Stimulated activated CD8-positive, alpha-beta memory T cell treated with anti-CD3 and anti-CD28 coated beads, Interleukin-7, amount 100 ng/mL, for 1 hour (primary cell): ENCODE measurements at places on chromosomes 1 and 21.

DNA sequence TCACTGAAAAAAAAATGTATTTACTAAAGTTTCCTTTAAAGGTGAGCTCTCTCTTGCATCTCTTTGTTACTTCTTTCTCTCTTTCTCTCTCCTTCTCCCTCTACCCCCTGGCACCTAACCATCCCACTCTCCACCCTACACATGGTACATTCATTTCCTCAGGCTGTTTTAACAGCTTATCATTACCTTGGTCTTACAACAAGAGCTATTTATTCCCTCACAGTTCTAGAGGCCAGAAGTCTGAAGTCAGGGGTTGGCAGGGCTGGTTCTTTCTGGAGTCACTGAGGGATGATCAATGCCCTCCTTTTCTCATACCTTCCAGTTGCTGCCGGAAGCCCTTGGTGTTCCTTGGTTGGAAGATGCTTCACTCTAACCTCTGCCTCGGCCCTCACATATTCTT, 91.1 kb upstream of the DSCAM start:
- DNase-seq: no peak

DNA sequence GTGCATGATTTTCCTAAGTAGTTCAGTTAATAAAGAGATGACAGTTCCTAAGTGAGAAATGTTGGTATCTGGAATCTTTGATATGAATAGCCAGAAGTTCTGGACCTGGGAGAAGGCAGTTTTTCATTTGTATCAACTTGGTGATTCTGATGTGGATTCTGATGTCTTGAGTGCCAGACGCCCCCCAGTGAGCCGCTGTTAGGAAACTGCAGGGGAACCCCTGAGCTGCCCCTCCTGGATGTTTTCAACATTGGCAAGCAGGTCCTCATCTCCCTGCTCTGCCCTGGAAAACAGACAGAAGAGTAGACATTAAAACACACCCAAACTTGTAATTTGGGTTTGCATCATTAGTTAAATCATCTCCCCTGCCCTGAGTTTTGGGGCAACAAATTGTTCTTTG, 7.4 kb downstream of the ETS2 start:
- DNase-seq: no peak

GRCh38 chr1:204296431-204296988, 63.2 kb downstream of the PLEKHA6 start:
- no peak for DNase-seq

DNA sequence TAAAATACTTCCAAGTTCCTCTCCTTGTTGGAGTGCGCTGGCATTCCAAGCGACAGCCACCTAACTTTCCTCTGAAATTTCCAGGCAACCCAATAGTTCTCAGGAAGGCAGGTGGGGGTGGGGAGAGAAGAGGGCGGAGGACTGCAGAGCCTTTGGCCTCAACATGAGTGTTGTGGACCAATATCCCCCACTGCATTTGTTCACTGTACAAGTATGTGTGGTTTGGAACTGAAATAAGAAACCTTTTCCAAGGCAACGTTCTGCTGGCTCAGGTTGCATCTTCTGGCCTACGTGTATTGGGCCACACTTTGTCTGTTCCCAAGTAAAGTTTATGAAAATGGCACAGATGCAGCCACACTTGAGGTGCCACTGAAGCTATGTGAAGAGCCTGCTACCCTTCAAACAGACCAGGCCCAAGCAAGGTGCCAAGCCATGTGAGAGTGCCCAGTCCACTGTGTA, 153.4 kb downstream of the DHRS3 start:
- DNase-seq: no peak

- DNase-seq: no peak
These were observed 14.7 kb downstream of the PKN2 start for GRCh38 chr1:88698764-88699163.

DNA sequence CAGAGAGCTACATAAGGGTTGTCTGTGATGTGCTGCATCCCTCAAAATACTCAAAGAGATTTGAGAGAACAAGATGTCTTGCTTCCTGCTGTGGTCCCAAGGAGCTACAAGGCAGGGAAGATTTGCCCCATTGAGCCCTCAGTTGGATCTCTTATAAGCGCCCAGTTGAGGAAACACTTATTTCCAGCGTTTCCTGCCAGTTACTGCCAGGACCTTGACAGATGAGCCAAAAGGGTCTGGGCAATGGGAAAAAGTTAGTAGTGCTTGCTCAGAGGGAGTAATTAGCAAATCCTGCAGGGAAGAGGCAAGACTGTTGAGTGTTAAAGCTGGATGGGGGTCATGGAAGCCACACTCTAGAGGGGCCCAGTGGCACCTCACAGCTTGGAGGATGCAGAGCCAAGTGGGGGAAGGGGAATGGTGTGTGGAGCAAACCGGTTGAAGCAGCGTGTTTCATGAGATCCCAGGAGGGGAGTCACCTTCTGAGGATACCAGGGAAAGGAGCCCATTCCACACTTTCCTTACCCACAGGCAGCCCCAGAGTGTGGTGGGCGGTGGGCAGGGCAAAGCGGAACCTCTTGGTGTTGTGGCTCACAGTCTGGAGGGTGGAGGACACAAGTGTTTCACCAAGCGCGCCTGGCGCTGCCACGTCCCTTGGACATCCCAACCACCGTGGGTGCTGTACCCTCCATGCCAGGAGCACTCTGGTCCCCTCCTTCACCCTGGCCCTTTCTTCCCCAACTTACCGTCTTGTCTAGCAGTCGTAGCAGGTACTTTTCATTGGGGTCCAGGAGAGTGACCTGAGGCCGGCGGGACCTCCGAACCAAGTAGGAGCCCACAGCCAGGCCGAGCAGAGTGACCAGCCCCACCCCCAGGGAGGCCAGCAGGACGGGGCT, 805 bp downstream of the CYB5R1 start:
- DNase-seq: no peak

DNA sequence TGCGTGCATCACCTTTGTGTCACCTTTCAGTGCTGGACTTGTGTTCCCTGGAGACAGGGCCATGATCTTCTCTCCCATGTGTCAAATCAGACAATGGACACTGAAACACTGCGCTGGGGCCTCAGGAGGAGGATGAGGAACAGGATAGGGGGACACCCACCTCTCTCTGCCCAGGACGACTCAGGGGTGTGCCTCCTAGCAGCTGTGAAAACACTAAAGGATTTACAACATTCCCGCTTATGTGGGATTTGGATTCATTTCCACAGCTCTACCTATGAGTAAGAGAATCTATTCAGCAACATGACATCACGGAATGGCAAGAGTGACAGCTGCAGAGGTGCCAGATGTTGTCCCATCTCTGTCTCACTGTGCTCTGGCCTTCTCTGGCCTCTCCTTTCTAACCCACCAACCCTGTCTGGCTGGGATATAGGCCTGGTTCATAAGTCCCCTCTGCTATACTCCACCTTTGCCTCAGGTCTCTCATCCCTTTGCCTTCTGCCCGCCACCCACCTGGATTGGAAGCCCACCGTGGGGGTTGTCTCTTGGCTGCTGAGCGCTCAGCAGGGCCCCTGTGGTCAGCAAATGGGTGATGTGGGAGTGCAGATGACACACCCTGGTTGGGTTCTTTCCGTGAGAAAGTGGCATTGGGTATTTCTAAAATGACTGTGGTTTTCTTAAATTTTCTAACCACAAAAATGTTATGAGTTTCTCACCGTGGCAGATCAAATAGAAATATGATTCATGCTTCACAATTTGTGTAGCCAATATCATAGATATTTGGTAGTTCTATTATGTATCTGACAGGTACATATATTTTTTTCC, 47.1 kb upstream of the TLR5 start:
- peak; percentile 7 for DNase-seq

DNA sequence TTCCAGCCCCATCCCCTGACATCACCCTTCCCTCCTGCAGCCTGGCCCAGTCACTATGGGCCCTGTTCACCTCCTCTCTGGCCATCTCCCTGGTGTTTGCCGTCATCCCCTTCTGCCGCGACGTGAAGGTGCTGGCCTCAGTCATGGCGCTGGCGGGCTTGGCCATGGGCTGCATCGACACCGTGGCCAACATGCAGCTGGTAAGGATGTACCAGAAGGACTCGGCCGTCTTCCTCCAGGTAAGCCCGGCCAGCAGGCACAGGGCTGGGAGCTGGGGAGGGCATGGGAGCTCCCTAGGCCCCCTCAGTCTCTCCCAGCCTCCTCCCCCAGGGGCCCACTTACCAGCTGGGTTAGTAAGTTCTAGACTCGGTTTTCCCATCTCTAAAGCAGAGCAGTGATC, 52.1 kb downstream of the ELK4 start:
- DNase-seq: no peak
